ENCODE measurements at places on chromosomes 11 and 22.

GRCh38 chr11:12503039-12503484, 125.7 kb downstream of the PARVA start:
- DNase-seq = no peak

DNA sequence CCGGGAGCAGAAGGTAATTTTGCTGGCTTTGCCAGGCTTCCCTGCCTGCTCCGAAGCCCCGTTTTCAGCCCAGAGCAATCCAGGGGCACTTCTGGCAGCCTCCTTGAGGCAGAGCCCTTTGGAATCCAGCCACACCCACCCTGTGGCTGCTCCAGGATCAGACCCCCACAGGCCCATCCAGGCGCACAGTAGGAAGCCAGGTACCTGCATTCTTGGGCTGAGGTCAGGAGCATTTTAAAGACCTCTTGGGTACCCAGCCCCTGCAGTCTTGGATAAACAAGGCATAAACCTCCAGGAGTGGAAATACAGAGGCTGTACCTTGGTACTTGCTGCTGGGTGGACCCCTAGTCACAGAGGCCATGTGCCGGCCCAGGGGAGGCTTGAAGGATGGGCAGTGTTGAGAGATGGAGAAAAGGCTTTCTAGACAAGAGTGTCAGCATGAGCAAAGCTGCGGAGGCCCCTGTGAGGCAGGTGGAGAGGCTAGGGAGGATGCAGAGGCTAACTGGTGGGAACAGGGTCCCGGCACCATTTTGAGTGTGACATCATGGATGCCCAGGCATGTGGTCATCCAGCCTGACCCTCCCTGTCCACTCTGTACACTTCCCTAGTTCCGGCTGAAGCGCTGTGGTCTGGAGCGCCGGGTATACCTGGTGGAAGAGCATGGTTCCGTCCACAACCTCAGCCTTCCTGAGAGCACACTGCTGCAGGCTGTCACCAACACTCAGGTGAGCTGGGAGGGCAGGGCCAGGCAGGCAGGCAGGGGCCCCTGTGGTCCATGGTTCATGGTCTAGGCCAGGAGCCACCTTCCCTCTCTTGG, 3.9 kb downstream of the MUS81 start:
- DNase-seq = no peak

GRCh38 chr22:44154436-44154942, 26.2 kb upstream of the PARVG start:
- DNase-seq = no peak

- DNase-seq = no peak
Observed at GRCh38 chr11:73321604-73322381, 13.7 kb downstream of the ARHGEF17 start.

- DNase-seq = no peak
Observed at GRCh38 chr11:111046291-111046690, 199.2 kb upstream of the POU2AF2 start.

- no peak for DNase-seq
Observed at GRCh38 chr11:65502555-65503367, 3.9 kb downstream of the MALAT1 start.

Data from NCI-H524 treated with DMSO at 0.1 percent for 48 hours (cell line).